Mammary epithelial cell (primary cell): ENCODE measurements at places on chromosomes 6 and 20.

GRCh38 chr6:109255946-109256640 lies 126.2 kb downstream of the CD164 start:
- DNase-seq = no peak

DNA sequence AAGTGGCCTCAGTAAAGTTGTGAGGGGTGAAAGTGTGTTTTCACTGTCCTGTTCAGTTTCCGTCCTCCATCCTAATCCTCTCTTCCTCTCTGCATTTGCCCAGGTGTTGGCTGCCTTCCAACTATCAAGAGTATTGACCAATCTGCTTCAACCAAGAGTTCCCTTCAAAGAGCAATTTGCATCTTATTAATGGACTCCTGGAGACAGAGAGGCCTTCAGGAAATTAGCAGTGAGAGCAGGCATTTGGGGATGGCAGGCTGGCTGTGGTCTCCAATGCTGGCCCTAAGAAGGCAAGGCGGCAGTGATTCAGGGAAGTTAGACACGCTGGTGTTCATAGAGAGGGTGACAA lies 77.2 kb downstream of the GPR6 start:
- DNase-seq = no peak

DNA sequence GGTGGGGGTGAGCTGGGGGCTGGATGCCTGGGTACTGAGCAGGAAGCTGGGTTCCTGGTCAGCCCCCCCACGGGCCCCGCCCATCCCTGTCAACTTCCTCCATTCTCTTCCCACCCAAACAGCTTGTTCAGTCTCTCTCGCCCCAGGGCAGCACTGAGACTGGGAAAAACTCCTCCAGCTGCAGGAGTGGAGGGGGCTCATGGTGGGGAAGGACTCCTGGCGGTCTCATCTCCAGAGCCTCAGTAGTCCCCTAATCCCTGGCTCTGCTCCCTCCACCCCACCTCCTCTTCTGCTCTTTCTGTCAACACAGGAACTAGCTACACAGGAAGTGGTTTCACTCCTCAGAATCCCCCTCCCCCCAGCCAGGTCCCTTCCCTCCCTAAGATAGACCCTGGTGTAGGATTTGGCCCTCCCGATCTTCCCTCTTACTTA lies at the start of gene GPSM3:
Gene GPSM3 (minus strand): TSS at position 36 of the 432 bp plus-strand sequence. CDS start 130 bp downstream, outside the sequence.
- no peak for DNase-seq

- DNase-seq = no peak
Observed at GRCh38 chr6:103140308-103141027, 1719.3 kb downstream of the HACE1 start.

GRCh38 chr20:22984008-22984407 lies 51.1 kb upstream of the SSTR4 start:
- DNase-seq = no peak

GRCh38 chr6:141483598-141484061 lies 649.1 kb upstream of the GJE1 start:
- peak; percentile 77 for DNase-seq

DNA sequence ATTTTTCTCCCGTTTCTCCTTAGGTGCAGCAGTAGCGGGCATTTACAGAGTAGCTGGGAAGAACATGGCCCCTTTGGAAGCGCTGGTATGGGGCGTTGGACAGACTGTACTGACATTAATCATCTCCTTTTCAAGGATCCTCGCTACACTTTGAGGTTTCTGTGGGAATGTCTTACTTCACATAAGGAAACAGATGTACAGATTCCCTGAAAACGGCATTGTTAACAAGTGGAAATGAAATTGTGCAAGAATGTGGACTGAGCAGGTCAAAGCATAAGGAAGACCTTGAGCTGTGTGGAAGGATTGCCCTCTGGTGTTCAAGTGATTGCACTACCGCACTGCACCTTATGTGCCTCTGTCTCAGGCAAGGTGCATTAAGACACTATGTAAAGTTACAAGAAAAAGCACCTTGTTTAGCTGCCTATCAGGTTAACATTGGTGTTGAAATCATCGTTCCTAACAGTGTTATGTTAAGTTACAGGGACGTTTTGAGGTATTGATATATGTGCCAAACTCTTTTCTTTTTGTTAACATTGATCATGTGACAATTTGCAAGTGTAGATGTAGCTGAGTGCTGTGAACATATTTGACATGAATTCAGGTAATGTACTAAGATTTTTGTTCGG lies 38.0 kb downstream of the TMEM170B start:
- peak; percentile 67 for DNase-seq
